Uterus (tissue), 4 donors: ENCODE measurements at places on chromosomes 13 and 19. TPM values are rescaled to one million over a fixed set of nuclear protein-coding genes. Genes with fewer than 3 reads are reported as not detected.

The HSPH1 gene
- 74.7 TPM for total RNA-seq

The RASAL3 gene
- 4.3 TPM for total RNA-seq

The BEST2 gene
- total RNA-seq = not detected

The SMIM44 gene
- not detected for total RNA-seq

The CEACAM16 gene
- not detected for total RNA-seq

GRCh38 chr19:14023404-14024235 lies 4.3 kb upstream of the RLN3 start:
- no peaks in the 10 kb centered on the region for H3K27me3 ChIP-seq
- no peak overlapping the region for H3K4me3 ChIP-seq
- H3K36me3 ChIP-seq = no peaks in the 10 kb centered on the region
- DNase-seq = no peak
- no peak overlapping the region for H3K27ac ChIP-seq
- no peaks in the 10 kb centered on the region for H3K4me1 ChIP-seq

DNA sequence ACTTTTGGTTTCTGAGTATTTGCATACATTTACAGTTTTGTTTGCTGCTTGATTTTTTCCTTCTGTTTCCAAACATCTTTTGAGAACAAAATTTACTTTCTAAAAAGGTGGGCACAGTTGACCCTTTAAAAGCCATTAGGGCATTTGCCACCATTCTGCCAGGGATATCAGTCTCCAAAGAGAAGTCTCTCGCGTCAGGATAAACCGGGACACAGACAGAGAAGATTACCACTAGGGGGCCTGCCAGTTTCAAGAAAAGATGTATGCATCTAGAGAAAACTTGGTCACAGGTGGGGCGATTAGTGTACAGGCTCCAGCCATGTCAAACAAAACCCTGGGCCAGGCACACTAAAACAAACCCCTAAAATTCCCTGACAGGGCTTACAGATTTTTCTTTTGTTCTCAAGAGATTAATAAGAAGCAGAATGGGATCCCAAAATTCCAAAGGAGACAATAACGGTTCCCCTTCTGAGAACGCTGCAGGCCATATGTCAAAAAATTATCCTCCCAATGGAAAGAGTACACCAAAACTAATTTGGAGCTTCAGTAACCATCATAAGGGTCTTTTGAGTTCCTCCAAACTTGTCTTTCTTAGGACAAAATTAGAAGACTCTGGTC lies 10.7 kb upstream of the PABPC3 start:
- no peaks in the 10 kb centered on the region for H3K36me3 ChIP-seq
- H3K4me3 ChIP-seq = no peak overlapping the region
- H3K27me3 ChIP-seq = no peaks in the 10 kb centered on the region
- no peaks in the 10 kb centered on the region for H3K4me1 ChIP-seq
- no peak overlapping the region for H3K27ac ChIP-seq
